Kidney (tissue), 22 donors: ENCODE measurements at places on chromosomes 16 and 17. TPM values are rescaled to one million over a fixed set of nuclear protein-coding genes. Genes with fewer than 3 reads are reported as not detected.
A peak's percentile ranks its signal among the peaks of the same experiment; 100 is the strongest.

PITPNM3 gene
- total RNA-seq: 9.1 TPM

KRTAP1-1 gene
- total RNA-seq: not detected

HBM gene
- total RNA-seq: not detected

TEKT3 gene
- total RNA-seq: 1.4 TPM

DNA sequence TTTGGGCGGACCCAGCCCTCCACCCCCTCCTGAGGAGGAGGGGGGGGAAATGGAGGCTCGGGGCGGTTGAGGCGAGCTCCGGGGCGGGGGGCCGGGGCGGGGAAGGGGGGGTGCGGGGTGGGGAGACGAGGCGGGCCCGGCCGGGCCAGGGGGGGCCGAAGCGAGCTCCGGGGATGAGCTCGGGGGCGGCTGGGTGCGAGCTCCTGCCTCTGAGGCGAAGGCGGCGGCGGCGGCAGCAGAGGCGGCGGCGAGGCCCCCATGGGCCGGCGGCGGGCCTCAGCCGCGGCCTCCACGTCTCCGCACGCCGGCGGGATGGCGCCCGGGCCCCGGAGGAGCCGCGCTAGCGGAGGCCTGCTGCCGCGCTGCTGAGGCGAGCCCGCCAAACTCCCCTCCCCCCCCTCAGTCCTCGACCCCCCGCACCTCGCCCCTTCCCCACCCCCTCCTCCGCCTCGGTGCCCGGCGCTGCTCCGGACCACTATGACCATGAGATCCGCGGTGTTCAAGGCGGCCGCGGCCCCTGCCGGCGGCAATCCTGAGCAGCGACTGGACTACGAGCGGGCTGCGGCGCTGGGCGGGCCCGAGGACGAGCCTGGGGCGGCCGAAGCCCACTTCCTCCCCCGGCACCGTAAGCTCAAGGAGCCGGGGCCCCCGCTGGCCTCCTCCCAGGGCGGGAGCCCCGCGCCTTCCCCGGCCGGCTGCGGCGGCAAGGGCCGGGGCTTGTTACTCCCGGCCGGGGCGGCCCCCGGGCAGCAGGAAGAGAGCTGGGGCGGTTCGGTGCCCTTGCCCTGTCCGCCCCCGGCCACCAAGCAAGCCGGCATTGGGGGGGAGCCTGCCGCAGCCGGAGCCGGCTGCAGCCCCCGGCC, 596 bp downstream of the MSL1 start:
- DNase-seq: peak; percentile 62

DNA sequence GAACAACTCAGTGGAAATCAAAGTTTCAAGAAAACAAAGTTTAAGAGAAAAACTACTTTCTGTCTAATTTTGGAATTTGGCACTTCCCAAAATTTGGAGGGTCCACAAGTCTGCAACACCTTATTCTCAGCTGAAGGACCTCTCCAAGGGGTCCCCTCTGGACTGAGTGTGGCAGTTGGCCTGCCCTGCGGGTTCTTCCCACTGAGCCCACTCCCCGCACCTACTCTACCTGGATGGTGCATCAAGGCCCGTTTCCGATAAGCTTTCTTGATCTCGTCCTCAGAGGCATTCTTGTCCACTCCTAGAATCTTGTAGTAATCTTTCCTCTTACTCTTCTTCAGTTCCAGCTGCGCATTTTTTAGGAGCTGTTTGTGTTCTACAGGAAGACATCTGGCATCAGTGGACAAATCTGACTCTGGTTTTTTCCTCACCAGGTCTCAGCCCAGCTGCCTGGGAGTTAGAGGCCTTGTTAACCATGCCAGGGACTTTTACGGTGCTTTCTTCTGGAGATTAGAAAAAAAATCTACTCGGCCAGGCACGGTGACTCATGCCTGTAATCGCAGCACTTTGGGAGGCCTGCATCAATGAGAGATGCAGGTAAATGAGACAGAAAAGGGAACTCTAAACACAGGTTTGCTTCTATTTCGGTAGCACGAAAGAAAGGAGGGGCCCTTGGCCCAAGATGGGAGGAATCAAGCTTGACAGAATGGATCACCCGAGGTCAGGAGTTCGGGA, 15.6 kb downstream of the CNP start:
- no peak for DNase-seq

DNA sequence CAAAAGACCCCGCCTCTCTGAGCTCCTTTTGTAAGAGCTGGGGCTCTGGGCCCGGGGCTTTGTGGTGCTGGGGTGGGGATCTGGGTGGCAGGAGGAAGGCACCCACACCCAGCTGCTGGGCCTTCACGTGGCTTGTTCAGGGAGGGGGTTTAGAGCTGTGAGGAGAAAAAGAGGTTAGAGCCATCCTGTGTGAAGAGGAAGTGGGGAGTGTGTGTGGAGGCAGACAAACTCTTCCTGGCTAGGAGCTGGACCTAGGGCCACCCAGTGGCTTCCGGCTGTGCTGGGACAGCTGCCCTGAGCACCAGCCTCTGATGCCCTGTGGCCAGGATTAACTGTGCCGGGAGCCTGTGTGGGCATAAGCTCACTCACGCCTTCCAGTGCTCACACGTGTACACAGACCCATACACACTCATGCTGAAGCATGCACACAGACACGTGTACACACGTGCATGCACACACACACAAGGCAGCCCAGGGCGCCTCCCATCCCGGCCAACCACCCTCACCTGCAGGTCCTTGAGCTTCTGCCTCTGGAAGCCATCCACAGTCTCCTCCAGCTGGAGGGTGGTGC, 7.4 kb downstream of the CIBAR2 start:
- no peak for DNase-seq

DNA sequence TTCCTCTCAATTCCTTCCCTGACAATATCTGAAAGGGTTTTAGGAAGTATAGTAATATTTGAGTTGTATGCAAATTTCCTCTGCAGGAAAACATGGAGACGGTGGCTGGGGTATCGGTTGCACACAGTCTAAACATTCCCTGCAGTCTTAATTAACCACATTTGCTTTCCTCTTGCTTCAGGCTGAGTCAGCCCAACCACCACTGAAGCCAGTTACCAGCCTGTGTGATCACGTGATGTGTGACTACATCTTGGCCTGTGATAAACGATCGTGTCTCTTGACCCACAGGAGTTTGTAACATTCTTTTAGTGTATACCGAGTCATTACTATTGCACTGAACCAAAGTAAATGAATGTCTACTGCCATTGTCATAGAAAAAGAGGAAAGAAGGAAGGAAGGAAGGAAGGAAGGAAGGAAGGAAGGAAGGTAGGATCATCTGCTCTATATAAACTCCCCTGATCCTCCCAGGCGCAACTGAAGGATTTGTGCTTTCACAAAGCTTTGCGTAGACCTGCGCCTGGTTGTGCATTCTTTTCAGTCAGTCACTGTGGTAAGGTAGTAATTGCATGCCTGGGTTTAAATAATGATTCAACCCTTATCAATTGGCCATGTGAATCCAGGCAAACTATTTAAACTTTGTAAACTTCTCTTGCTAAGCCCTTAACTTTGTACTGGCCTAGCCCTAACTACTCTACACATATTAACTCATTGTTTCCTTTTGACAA, 280.6 kb upstream of the SALL1 start:
- peak; percentile 92 for DNase-seq

DNA sequence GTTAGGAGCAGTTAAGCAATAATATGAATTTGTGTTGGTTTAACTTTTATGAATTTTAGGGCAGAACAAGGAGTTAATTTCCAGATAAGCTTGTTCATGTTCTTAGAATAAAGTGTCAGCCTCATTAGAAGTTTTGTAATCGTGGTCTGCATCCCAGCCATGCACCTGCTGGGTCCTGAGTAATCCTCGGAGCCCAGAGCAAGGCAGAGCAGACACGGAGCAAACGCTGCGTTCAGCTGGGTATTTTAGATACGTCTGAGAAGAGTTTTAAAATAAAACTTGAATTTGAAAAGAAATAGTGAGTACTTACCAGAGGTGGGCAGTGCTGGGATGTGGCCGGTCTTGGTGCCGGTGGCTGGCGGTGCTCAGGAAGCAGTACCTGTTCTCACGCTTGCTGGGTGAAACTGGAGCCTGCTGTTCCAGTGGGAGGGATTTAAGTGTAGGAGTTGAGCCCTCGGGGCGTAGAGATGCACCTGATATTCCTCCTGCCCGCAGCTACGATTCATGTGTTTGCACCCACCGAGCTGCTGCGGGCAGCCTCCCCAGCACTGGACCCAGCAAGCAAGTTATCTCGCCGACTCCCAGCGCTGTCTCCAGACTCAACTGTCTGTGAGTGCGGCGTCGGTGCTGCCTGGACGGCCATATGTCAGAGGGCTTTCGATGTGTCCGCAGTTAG, at the start of gene ZNF750:
TSS of gene ZNF750 (minus strand) at position 406 of the 676 bp plus-strand sequence. CDS start 7,568 bp downstream, outside the sequence.
- peak; percentile 85 for DNase-seq

GRCh38 chr17:13503526-13503925, 98.2 kb downstream of the HS3ST3A1 start:
- DNase-seq: no peak

DNA sequence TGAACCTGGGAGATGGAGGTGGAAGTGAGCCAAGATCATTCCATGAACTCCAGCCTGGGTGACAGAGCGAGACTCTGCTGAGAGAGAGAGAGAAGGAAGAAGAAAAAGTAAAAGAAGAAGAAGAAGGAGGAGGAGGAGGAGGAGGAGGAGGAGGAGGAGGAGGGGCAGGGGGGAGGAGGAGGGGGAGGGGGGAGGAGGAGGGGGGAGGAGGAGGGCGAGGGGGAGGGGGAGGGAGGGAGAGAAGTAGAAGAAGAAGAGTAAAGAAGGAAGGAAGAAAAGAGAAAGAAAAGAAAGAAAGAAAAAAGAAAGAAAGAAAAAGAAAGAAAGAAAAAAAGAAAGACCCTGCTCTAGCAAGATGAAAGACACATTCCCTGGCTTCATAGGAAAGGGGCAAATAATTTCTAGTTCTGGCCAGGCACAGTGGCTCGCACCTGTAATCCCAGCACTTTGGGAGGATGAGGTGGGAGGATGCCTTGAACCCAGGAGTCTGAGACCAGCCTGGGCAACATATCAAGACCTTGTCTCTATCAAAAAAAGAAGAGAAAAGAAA, 23.6 kb downstream of the SOCS1 start:
- DNase-seq: no peak

DNA sequence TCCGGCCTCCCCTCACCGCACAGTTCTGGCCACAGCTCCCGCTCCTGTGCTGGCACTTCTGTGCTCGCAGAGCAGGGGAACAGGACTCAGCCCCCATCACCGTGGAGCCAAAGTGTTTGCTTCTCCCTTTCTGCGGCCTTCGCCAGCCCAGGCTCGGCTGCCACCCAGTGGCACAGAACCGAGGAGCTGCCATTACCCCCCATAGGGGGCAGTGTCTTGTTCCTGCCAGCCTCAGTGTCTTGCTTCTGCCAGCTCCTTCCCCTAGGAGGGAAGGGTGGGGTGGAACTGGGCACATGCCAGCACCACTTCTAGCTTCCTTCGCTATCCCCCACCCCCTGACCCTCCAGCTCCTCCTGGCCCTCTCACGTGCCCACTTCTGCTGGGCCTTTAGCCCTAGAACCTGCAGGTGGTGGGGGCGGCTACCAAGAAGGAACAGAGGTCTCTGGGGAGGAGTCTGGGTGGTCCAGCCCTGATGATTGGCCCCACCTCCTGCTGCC, 645 bp upstream of the ELMO3 start:
- peak; percentile 50 for DNase-seq

- peak; percentile 22 for DNase-seq
Measured at GRCh38 chr17:7293159-7293558, 1.3 kb downstream of the YBX2 start.

DNA sequence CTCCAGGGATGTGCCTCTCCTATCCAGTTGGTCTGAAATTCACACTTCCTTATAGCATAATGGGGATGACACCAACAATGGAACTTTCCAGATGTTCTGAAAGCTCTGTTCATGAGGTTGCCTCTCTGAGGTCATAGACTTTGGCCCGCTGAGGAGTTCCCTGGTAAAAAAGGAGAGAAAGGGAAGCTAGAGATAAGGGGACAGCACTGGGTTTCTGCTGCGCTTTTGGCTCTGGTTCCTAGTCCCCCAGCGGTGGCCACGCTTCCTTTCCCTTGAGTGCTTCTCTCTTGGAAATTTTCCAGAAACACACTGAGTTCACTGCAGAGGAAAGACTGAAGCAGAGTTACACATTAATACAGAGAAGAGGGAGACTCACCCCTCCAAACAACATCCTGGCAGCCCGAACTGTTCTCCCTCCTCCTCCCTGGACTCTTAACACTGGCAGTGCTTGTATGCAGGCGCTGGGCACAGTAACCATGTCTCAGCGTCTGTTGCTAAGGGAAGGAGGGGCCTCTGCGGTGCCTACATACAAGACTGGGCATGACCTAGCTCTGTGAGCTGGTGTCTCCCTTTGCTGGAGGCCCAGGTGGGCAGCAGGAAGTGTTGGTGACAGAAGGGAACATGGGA, at the start of gene DNAH3:
TSS of gene DNAH3 (minus strand) at position 472 of the 627 bp plus-strand sequence. CDS start 527 bp downstream, outside the sequence.
- DNase-seq: peak; percentile 85

- DNase-seq: no peak
Measured at GRCh38 chr16:1297018-1297696, 12.3 kb upstream of the UBE2I start.

DNA sequence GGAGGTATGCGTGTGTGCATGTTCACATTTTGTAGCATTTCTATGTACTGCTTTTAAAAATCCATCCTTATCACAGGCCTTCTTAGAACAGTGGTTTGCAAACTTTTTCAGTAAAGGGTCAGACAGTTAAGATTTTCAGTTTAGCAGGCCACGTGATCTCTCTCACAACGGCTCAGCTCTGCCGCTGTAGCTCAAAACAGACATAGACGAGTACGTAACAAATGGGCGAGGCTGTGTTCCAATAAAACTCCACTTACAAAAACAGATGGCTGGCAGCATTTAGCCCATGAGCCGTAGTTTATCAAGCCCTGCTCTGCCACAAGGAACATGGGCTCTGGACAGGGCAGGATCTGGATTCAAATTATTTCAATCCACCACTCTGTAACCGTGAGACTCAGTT, 141.8 kb downstream of the XYLT1 start:
- no peak for DNase-seq

- peak; percentile 80 for DNase-seq
Measured at GRCh38 chr17:69047368-69048263, 13.1 kb downstream of the ABCA9 start.

DNA sequence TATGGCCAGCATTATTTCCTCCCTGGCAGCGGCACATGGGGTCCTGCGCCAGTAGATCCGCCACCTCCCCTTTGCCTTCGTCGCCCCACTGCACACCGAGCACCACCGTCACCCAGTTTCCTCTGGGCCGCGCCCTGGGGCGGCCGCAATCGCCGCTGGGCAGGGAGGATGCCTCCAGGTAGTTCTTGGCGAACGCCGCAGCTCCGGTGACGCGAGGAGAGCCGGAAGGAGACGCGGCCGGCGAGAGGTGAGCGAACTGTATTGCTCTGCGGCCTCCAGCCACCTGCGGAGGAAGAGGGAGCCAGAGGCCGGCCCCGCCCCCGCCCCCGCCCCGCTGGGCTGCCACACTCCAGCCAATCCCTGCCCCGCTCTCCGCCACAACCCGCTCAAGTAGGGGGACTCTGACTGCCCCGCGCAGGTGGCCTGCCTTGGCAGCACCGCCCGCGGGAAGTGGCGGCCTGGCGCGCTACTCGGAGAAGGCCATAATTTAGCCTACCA, 11.8 kb upstream of the SLFN13 start:
- DNase-seq: peak; percentile 92

- DNase-seq: no peak
Measured at GRCh38 chr16:1775846-1776671, 3.1 kb upstream of the MRPS34 start.

GRCh38 chr17:41666708-41667279, 21.9 kb upstream of the EIF1 start:
- DNase-seq: peak; percentile 93
